ENCODE measurements at places on chromosomes 16 and 17.

- DNase-seq = no peak
These were observed 42.5 kb downstream of the ZNF267 start for GRCh38 chr16:31916056-31916488.

- no peak for DNase-seq
These were observed 57.4 kb upstream of the HAPSTR1 start for GRCh38 chr16:9034056-9034455.

- no peak for DNase-seq
These were observed 49.2 kb downstream of the GOSR1 start for GRCh38 chr17:30526401-30526800.

GRCh38 chr16:75798714-75799113 lies 72.4 kb upstream of the CPHXL start:
- no peak for DNase-seq

GRCh38 chr16:56318827-56319140 lies 106.6 kb downstream of the AMFR start:
- no peak for DNase-seq

GRCh38 chr17:292531-293382 lies 59.9 kb downstream of the RPH3AL start:
- no peak for DNase-seq

DNA sequence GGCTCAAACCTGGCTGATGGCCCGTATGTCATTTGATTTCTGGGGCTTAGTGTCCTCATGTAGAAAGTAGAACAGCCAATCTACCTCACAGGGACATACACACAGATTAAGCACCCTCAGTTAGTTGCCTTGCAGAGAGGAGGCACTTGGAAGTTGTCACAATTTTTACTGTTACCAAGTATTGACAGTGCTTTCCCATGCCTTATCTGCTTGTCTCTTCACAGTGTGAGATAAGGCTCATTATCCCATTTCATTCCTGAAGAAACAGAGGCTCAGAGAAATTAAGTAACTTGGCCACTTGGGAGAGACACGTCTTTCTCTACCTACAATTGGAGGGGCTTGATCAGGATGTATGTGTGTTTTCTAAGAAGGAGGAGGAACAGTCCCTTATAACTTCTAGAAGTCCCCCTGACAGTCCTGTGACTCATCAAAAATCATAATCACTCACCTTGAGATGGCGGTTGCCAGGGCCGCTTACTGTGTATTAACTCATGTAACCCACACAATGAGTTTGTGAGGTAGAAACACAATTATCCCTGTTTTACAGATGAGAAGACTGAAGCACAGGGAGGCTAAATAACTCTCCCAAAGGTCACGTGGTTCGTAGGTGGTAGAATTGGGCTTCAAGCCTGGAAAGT lies 56.9 kb upstream of the LHX1 start:
- DNase-seq = no peak

DNA sequence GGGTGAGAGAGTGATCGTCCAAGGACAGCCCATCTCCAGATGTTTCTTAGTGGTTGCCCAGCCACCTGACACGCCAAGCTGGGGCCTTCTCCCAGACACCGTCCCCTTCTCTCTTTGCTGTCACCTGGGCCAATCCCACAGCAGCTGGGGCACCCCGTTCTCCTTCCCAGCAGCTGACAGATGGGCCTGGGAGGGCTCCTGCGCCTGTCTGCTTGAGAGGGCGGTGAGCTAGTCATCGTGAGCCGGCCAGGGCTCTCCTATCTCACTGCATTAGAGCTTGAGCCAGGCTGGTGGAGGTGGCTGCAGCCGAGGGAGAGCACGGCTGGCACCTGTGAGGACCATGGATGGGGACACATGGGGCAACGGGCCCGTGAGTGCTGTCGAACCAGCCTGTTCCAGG lies 41.2 kb downstream of the RAB11FIP3 start:
- no peak for DNase-seq

GRCh38 chr17:81522491-81523401 lies 5.4 kb upstream of the FSCN2 start:
- DNase-seq = no peak
